ENCODE measurements at places on chromosomes 11 and 22.
A peak's percentile ranks its signal among the peaks of the same experiment; 100 is the strongest.

DNA sequence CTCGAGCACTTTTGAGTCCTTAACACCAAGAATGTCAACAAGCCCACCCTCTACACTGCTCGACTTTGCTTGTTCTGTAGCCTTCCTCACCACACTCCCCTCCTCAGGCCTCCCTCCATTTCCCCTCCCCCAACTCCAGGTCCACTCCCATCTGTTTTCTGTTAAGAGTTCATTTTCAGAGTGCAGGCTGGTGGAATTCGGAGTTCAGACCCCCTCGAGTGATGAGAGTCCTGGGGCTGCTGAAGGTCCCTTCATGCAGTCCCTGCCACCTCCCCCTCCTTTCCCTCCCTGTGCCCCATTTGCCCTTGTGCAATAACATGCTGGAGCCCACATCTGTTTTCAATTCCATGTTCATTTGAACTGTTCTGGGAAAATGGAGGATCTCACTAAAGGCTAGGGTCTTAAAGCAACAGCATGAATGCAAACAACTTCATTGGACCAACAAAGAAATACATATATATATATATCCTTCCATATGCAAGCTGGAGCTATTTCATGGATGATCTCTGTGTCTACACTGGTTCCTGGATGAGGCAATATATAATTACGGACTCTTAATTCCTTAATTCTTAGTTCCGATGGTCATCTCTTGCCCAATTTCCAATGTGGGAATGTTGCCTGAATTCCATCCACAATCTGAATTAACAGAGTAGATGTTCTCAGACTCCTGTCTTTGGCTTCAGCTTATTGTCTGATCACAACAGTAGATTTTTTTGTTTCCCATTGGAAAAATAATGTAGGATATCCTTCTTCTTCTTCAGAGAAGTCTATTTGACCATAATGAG lies 340.4 kb downstream of the ETS1 start:
- no peak for DNase-seq

DNA sequence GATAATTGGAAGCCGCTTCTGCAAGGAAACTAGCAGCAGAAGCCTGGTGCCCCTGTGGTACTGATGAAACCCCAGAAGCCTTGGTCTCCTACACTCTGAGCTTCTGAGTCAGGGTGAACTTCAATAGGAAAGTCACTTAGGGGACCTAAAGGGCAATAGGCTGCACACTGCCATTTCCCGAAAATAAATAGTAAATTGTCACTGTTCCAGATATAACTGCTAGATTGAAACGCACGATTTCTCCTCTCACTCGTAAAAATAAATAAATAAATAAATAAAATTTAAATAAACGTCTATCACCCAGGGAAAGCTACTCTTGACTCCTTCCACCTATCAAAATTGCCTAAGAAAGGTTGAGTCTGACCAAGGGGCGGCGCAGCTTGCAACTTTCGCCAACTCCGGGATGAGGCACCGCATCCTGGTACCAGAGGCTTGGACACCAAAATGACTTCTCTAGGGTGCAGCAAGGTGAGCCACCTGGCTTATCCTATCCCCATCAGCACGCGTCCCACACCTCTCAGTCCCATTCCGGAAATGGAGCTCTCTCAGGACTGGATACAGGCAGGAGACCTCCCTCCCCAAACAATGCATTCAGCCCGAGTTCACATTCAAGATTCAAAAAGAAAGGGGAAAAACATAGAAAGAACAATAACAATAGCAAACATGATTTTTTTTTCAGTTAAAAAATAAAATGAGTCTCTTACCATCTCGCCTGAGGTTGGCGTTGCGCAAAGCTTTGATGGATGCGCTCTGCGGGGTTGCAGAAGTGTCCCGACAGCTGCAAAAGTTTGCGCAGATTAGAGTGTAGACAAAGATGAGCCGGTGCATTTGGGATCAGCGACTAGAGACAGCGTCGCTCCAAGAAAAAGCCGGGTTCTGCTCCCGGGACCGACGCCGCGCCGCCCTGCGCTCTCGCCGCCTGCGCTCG lies 583 bp downstream of the PDGFD start:
- DNase-seq = no peak

GRCh38 chr11:68527585-68527984 lies 67.0 kb downstream of the PPP6R3 start:
- DNase-seq = no peak

GRCh38 chr22:47132428-47132825 lies 370.0 kb downstream of the TBC1D22A start:
- DNase-seq = no peak

GRCh38 chr11:9802291-9802861 lies 138.5 kb downstream of the SWAP70 start:
- no peak for DNase-seq

DNA sequence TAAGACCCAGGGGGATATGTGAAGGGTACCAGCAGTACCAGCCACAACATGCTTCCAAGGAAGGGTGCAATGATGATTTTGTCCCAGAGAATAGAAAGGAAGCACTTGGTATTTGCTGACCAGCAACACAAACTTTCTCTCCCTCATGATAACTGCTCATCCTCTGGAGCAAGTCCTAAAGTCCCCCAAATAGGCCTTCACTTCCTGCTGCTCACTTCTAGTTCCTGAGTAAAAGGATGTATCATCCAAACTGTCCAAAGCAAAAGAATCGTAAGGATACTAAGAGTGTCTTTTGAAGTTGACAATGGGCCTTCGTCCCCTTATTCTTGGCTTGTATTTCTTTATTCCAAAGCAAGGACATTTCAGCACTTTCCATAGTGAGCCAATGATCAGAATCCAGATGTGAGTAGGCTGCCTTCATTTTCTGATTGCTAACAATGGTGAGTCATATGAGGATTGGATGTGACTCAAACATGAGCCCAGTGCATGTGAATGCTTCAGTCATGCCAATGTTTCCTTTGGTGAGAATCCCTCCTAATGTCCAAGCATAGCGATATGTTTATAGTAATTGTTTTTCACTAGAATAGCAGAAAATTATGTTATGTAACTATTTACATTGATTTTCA lies 243.4 kb upstream of the POU2AF2 start:
- DNase-seq = no peak

DNA sequence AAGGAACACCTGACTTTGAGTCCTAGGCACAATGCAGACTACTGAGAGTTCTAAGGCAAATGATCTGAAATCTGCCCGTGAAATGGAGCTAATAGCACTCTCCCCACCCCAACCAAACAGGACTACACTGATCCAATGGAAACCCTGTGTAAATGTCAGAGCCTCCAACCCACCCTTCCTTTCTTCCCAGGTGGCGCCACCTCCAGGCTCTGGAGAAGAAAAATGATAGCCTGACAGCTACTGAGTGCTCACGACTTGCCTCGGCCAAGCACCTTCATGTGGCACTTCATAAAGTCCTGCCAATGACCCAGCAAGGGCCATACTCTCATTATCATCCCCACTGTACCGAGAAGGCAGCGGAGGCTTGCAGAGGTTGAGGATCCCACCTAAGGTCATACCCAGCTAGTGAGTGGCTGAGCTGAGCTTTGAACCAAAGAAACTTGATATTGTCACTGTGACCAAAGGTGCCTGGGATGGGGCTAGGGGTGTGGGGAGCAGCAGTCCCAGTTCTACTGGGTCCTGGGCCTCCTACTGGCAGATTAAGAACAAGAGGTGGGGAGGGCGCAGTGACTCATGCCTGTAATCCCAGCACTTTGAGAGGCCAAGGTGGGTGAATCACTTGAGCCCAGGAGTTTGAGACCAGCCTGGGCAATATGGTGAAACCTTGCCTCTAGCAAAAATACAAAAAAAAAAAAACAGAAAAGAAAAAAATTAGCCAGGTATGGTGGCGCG lies 20.5 kb downstream of the TST start:
- no peak for DNase-seq

GRCh38 chr11:30825723-30826122 lies 239.6 kb upstream of the MPPED2 start:
- no peak for DNase-seq

DNA sequence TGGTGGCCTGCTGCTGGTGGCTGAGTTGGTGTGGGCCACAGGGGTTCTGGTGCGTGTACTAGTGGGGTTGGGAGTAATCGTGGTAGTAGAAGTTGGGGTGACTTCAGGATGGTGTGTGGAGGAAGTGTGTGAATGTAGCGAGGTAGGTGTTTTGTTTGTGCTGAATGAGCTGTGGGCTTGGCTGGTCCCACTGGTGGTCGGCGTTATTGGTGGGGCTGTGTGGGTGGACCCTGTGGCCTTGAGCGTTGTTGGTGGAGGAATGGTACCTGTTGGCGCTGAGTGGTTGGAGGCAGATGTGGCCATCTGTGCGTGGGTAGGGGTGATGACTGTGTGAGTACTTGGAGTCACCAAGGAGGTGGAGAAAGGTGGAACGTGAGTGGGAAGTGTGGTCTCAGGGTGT lies 18.4 kb downstream of the MUC6 start:
- DNase-seq = no peak

- DNase-seq = no peak
Measured at GRCh38 chr11:980438-981357, 55.0 kb downstream of the AP2A2 start.

DNA sequence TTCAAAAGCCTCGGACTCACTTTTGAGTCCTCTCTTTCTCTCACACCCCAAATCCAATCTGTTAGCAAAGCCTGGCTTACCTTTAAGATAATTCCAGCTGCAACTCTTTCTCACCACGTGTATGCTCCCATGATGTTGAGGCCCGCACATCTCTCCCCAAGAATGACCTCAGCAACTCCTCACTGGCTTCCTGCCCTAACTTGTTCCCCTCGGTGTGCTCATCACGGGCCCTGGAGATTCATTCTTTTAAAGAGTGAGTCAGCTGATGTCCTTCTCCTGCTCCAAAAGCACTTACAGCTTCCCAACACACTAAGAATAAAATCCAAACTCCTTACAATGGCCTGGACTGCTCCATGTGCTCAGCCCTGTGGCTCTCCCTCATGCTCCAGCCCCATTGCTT lies 1041.3 kb downstream of the OPCML start:
- no peak for DNase-seq

DNA sequence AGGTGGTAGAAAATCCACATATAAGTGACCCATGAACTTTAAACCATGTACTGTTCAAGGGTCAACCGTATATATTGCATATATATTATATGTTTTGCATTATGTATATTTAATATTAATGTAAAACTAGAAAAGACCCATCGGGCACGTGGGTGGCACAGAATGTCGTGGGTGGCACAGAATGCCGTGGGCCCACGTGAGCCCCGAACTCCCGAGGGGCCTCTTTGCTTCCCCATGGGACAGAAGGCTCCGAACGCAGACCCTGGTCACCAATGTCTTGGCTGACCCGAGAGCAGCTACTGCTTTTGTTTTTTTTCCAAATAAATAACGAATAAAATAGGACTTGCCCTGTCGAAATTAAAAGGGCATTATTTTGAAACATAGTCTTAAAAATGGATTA lies 415.4 kb downstream of the BRD1 start:
- DNase-seq = peak; percentile 39

DNA sequence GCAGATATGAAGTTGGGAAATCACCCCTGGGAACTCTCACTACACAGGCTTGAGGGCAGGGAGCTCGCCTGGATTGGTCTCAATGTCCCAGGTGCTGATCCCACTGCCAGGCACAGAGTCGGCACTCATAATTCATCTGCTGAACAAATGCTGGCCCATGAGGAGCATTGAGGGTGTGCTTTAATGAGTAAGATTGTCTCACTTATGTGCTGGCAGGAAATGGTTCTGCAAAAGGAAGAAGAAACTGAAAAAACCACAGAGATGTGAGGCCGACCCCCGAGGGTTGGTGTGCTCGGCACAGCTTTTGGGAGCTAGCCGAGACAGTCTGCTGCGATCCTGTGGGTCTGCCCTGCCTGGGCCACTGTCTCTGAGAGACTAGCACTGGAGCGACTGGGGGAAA lies 9.4 kb downstream of the PLAAT2 start:
- no peak for DNase-seq

DNA sequence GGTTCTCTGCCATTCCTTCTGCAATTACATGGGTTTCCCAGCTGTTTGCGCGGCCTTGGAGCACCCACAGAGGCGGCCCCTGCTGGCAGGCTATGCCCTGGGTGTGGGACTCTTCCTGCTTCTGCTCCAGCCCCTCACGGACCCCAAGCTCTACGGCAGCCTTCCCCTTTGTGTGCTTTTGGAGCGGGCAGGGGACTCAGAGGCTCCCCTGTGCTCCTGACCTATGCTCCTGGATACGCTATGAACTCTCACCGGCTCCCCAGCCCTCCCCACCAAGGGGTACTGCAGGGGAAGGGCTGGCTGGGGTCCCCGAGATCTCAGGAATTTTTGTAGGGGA lies 2.6 kb downstream of the RCE1 start:
- DNase-seq = peak; percentile 69

- DNase-seq = no peak
Measured at GRCh38 chr22:44158816-44159215, 21.9 kb upstream of the PARVG start.

DNA sequence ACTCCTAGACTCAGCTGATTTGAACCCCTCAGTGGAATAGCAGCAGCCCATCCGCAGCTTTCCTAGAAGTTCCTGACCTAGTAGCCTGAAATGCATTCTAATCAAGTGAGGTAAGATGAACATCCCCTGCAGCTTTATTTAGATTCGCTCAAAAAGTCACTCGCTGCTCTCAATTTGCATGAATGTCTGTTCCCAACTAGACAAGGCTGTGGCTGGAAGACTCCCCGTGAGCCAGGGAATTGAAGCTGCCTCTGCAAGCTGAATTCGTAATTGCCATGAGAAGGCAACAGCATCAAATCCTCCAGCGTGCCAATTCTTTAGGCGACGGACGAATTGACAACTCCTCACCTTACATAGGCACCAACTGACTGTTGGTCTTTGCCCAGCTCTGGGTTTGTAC lies 17.1 kb upstream of the SCN3B start:
- no peak for DNase-seq

DNA sequence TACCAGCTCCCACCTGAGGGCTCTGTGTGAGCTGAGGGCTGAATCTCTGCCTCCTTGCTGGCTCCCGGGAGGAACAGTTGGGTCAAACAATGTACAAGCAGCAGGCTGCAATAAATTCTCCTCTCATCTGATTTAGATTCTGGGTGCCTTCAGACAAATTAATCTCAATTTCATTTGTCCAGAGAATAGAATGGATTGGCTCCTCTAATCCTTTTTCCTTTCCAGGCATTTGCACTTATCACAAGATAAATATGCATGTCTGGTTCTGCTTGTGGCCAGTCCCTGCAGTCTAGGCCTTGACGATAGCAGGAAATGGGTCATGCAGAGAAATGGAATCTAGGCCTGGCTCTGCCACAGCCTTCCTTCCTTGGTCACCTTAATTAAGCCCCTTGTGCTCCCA lies 28.7 kb downstream of the UPB1 start:
- no peak for DNase-seq

GRCh38 chr11:43222215-43222614 lies 89.6 kb upstream of the API5 start:
- DNase-seq = no peak

GRCh38 chr11:31419669-31420068 lies 50.0 kb downstream of the DNAJC24 start:
- no peak for DNase-seq
